CD4-positive, alpha-beta T cell (primary cell): ENCODE measurements at places on chromosomes 6 and 20.

- DNase-seq: no peak
Measured at GRCh38 chr6:156844089-156844488, 66.9 kb downstream of the ARID1B start.

- no peak for DNase-seq
Measured at GRCh38 chr20:47757145-47758035, 27.9 kb downstream of the SULF2 start.

DNA sequence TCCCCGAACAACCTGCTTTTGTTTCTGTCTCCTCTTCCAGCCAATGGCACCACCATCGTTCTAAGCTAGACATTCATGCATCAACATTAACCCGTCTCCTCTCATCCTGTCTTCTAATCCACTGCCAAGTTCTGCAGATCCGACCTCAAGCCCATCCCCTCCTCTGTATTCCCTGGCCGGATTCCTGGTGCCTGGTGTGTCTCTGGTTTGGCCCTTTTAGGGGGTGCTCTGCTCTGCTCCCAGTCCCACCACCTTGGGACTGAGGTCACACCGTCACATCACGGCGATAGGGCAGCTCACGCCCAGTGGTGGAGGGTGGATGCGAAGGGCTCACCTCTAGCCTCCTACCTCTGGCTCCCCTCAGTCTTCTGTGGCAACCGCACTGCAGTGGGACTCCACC is 102.5 kb upstream of the AGPAT4 start:
- DNase-seq: no peak

- DNase-seq: no peak
Measured at GRCh38 chr20:38892091-38892981, 33.9 kb upstream of the FAM83D start.

- DNase-seq: no peak
Measured at GRCh38 chr6:150895928-150896632, 30.6 kb downstream of the MTHFD1L start.

GRCh38 chr6:35717449-35718374 is 19.1 kb upstream of the ARMC12 start:
- DNase-seq: no peak

DNA sequence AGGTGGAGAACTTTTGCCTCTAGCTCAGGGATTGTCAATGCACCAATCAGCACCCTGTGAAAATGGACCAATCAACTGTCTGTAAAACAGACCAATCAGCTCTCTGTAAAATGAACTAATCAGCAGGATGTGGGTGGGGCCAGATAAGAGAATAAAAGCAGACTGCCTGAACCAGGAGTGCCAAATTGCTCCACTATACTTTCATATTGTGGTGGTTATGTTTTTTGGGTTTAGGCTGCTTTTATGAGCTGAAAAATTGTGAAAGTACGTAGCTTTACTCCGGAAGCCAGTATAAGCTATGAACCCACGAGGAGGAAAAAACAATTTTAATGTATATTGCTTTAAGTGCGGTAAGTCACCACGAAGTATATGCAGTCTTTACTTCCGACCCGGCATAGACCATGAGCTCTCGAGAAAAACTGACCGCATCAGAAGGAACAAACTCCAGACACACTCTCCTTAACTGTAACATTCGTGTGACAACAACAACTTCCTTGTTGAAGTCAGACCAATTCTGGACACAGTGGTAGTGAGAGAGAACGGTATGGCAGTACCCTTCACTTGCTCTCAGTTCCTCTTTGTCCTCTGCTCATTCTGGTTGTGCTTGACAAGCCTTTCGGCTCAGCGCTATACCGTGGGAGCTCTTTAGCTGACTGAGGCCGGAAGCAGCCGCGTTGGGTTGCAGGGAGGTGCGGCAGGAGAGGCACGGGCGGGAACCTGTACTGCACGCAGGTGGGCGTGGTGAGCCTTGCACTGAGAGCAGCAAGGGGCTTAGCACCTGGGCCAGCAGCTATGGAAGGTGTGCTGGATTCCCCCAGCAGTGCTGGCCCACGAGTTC is 81.9 kb upstream of the E2F3 start:
- peak; percentile 50 for DNase-seq

DNA sequence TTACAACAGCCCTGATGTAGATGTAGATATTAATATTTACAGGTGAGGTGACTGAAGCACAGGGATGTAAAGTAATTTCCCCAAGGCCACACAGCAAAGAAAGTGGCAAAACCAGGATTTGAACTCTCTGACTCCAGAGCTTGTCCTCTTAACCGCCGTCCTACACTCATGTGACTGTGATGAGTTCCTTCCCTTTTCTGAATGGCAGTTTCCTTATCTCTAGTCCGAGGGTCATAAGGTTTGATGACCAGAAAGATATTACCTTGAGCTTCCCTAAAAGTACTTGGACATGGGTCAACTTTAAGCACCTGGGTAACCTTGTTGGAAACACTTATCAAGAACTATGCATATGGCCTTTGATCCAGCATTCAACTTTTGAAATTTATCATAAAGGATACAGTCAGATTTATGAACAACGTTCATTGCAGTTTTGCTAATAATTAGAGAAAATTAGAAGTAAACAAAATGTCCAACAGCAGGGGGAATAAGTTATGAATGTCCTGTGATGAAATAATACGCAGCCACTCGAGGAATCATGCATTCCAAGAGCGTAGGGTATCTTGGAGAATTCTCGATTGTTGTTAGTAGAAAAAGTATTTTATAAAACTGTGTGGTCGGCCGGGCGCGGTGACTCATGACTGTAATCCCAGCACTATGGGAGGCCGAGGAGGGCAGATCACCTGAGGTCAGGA is 2.3 kb upstream of the TLDC2 start:
- DNase-seq: no peak

- no peak for DNase-seq
Measured at GRCh38 chr6:119637768-119638167, 288.2 kb upstream of the MAN1A1 start.

GRCh38 chr20:2872459-2873009 is 747 bp upstream of the PTPRA start:
- DNase-seq: peak; percentile 76

DNA sequence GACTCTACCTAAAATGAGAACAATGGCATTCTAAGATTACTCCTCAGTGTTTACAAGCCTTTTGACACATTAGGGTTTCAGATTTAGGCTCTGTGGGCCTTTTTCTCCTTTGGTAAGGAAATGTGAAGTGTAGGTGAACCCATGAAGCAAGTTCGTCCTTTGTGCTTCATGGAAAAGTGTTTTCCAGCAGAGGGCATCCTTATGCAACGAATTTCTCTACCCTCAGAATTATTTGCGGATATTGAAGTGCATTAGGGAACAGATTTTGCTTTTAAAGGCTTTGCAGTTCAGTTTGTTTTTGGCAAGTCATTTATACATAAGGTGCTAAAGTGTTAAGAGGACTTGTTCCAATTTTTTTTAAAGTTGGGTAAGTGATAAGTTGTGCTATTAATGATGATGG is 55.7 kb upstream of the FERMT1 start:
- DNase-seq: no peak

GRCh38 chr6:34517461-34517881 is 38.7 kb downstream of the SPDEF start:
- DNase-seq: no peak

DNA sequence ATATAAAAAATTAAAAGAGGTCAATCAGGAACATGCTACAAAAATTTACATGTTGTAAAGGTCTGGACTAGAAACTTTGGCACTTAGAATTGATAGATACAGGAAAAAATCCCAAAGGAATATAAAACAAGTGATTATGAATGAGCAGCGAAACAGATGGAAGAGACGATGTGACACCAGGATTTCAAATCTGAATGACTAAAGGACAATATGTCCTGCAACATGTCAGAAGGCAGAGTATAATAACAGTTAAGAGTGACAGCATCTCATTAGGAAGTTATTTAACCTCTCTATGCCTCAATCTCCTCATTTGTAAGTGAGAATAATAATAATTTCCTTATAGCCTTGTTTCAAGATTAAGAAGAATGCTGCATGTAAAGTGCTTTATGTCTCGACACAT is 50.3 kb downstream of the FRK start:
- no peak for DNase-seq

DNA sequence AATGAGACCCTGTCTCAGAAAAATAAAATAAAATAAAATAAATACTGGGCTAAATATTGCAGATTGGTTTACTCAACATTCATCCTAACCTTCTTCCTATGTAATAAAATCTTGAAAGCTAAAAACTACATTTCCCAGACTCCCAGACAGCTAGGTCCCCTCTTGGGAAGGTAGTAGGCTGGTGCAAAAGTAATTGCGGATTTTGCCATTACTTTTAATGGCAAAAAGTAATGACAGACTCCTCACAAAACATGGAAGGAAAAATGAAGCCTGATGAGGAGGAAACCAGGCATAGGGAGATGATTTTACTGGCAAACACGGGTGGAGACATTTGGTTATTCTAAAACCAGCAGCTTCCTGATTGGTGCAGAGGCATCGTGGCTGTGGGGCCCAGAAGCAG is 70.6 kb upstream of the E2F3 start:
- DNase-seq: no peak

DNA sequence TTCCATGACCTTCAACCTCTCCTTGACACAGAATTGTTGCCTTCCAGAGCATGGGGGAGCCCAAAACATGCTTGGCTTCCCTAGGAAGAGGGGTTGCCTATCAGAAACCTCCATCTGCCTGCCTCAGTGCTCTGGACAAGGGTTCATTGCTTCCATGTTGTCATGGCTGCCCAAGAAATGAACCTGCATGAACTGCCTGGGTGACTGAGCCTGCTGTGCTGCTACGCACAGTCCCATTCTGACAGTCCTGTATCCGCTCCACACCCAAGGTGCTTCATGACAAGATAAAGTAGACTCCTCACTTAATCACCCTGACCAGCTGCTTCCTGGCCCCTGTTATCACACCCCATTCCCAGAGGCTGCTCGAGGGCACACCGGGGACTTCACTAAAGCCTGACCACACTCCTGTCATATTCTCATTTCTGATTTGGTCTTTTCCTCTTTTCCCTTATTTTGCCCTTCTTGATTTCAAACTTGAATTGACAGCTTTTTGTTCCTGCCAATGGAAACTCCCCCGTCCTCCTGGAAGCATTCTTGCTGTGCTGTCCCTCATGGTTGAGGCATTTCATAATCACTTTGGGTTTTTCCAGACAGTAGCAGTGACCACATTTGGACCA is 31.9 kb downstream of the GMPR start:
- DNase-seq: no peak

- DNase-seq: no peak
Measured at GRCh38 chr6:1162367-1163275, 149.3 kb upstream of the FOXQ1 start.

DNA sequence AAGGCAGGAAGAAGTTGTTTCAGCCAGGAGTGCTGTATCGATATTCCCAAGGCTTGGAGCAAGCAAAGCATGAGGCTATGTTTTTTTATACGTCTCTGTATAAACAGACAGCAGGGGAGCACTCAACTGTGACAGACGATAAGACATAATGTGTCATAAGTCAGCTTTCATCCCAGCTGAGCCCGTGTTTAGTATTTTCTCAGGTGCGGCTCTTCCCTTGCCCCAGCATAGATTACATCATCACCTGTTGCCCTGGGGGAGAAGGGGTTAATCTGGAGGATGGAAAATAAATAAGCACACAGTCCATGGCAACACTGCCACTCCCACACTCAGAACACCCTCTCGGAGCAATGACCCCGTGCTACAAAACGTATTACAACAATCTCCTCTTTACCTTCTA is 22.1 kb upstream of the KCNK5 start:
- no peak for DNase-seq

- no peak for DNase-seq
Measured at GRCh38 chr6:55047451-55048044, 126.8 kb upstream of the HCRTR2 start.

DNA sequence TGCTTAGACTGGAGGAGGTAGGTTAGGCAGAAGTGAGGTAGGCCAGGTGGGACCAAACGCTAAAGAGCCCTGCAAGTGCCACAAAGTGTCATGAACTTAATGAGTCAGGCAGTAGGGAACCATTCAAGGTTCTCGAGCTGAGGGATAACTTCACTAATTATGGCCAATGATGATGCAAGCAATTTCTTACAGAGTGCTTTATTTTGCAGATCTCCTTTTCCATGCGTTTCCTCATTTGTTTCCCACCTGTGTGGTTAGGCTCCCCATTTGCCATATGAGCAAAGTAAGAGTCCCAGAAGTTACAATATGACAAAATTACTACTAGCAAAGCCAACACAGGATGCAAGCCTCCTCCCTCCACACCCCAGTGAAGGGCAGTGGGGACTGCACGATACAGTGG is 36.5 kb upstream of the PSMF1 start:
- DNase-seq: no peak

- DNase-seq: no peak
Measured at GRCh38 chr20:45206725-45207124, at the start of gene SEMG1. SEMG1 (plus strand) TSS chr20:45207033; CDS start chr20:45207054, 21 bp downstream.

GRCh38 chr6:132763269-132763668 is 5.6 kb upstream of the VNN2 start:
- DNase-seq: peak; percentile 71

DNA sequence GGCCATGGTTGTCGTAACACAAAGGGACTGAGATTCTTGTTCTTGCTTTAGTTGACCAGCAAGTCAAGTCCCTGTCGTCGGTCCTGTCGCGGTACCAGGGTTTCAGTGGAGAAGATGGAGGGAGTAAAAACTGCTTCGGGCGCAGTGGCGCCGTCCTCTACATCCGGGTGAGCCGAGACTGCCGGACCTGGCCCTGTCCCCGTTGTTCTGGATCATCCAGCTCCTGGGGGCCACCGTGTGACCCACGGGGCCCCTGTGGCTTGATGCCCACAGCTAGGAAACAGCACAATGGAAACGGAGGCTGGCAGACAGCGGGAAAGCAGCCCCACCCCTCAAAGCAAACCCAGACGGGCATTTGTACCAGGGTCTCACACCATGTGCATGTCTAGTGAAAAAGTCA is 15.0 kb downstream of the MTG2 start:
- no peak for DNase-seq

GRCh38 chr20:34528921-34529297 is 12.7 kb downstream of the DYNLRB1 start:
- DNase-seq: no peak

DNA sequence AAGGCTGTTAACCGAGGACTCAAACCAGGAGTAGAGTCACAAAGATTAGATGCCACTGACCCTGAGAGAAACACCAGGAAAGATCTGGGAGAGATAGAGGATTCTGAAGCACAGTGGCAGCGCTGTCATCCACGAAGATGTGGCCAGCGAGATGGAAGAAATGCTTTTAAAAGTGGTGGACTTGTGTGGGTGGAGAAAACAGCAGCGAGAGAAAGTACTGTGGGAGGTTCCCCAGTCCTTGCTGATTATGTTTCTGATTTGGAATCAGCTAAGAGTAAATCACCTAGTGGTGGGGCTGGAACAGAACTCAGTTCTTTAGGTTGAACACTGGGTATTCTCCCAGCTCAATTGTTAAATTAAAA is 435 bp upstream of the ZNF322 start:
- peak; percentile 28 for DNase-seq

DNA sequence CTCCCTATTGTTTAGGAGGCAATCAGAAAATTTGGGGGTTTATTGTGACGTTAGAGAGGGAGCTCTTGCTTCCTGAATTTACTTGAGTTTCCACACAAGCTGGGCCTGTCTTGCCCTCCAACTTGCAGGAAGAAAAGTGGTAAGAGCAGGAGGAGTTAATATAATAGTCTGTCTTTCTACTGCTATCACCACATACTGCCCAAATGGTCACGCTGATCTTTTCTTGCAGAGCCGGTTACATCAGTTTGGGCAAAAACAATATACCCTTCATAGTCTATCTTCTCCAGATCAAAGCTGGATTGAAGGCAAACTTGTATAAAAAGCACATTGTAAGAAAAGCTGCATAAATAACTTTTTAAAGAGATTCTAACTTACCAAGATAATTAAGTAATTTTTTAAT is 46.3 kb upstream of the ECHDC1 start:
- no peak for DNase-seq
